Globus pallidus (tissue), 1 donor: ENCODE measurements at places on chromosomes 5 and 9.
A peak's percentile ranks its signal among the peaks of the same experiment; 100 is the strongest.

DNA sequence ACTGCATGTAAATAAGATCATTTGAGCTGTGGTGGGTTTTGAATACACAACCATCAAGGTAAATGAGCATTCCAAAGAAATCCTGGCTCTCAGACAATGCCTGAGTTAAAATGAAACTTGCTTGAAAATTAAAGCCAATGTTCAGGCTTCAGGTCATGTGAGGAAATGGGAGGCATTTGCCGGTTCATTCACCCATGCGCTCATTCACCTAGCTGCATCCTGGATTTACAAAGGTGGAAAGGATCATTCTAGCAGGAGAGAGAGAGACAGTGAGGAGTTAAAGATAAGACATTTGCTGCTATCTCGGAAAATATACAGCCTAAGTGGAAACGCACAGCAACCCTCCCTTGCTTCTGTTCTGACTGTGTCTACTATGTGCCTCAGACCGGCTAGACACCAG, 143.8 kb upstream of the KLF4 start:
- DNase-seq = no peak

DNA sequence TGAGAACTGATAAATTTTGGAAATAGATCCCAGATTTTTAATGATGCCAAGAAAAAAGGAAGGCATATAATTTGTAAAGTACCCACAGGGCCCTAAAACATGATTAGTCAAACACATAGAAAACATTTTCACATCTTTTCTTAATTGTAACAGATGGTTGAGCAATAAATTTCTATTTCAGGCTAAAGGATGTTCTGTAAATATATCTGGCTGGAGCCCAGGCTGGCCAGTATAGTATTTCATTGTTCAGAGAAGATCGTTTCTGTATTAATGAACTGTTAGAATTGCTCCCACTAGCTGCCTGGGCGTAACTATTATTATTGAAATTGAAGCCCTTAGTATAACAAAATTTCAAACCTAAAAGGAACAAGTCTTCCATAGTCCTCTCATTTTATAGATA, 105.3 kb upstream of the SMC2 start:
- no peak for DNase-seq

- DNase-seq = no peak
Measured at GRCh38 chr9:130663977-130664250, 480 bp upstream of the PRDM12 start.

- DNase-seq = no peak
Measured at GRCh38 chr9:16309469-16310271, 560.8 kb downstream of the BNC2 start.

DNA sequence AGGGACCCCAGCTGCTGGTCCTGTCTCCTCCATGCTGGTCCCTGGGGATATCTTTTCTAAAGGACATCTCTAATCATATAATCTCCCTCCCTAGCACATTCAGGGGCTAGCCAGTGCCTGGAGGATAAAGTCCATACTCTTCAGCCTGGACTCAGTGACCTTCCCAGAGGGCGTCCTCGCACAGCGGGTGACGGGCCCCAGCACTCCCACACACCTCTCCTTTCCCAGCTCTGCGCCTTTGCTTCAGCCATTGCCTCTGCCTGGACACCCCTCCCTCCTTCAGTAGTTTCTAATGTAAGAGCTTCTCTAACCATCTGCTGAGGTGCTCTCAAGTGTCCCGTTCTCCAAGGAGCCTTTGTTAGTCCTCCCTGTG, 15.2 kb upstream of the TNIP1 start:
- no peak for DNase-seq

- no peak for DNase-seq
Measured at GRCh38 chr9:14056316-14056861, 257.6 kb downstream of the NFIB start.

GRCh38 chr9:115189686-115190085, 71.7 kb upstream of the TNC start:
- DNase-seq = no peak

DNA sequence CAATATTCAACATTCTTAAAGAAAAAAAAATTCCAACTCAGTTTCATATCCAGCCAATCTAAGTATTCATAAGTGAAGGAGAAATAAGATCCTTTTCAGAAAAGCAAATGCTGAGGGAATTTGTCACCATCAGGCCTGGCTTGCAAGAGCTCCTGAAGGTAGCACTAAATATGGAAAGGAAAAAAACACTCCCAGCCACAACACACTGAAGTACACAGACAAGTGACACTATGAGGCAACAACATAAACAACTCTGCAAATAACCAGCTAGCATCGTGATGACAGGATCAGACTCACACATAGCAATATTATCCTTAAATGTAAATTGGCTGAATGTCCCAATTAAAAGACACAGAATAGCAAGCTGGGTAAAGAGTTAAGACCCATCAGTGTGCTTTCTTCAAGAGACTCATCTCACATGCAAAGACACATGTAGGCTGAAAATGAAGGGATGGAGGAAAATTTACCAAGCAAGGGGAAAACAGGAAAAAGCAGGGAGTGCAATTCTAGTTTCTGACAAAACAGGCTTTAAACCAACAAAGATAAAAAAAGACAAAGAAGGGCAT, 33.1 kb downstream of the ANKRD33B start:
- no peak for DNase-seq

DNA sequence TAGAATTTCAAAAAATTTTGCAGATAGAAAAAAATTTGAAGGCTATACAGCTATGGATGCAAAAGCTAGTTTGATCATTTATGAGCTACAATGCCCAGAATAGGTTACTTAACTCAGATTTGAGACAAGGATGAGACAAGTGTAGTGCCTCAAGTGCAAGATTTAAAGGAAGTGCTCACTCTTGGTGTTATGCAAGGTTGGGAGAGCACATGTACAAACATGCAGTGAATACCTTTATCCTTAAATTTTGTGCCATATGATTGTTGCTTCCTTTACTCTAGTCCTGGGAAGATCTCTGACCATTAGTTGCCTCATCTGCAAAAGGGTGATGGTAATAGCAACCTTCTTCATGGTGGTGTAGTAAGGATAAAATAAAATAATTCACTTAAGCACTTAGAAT, 31.7 kb upstream of the PPP2R2B start:
- DNase-seq = no peak

DNA sequence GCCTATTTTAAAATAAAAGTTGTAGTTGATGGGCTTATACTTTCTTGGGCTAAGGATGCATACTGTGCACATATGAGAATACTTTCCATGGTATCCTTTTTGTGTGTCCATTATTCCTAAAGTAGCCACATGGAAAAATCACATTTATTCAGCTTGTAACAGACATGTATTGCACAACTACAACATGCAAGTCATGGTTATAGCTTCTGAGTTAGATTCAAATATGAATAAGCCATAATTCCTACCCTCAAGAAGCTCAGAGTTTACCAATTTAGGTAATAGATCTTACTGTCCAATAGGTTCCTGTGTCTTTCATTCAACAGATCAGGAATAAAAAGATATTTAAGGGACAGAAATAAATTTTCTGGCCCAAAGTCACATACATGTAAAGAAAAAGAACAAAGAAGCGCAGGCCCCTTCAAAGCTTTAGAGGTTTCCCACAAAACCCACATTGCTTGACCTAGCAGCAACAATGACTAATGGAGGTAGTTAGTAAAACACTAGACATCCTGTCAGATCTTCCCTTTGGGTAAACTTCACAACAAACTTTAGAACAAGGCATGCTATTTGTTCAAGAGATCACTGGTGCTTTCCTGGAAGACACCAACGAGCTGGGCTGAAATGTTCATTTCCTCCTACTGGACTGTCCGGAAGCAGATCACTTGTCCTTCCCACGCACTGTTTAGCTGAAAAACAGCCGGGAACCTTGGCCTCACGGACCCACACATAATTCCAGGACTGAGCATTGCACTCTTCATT, 78.4 kb upstream of the ITGA1 start:
- DNase-seq = no peak

GRCh38 chr5:161546095-161546469, 443 bp downstream of the GABRB2 start:
- DNase-seq = peak; percentile 10

DNA sequence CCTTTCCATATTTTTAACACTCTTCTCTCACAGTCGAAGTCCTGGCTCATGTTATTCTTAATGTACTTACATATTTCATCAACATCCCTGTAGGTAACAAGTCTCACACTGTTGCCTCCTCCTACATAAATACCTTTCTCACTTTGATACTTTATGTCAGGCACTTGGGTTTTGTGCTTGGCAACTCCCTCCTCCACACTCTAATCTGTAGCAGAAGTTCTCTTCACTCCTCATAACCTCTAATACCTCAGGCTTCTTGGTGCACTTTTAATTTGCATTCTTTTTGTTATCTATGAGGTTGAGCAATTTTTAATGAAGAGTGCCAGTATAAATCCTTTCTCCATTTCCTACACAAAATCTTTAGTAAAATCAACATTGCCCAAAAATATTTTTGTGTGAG, 24.1 kb upstream of the ARRDC3 start:
- DNase-seq = no peak

DNA sequence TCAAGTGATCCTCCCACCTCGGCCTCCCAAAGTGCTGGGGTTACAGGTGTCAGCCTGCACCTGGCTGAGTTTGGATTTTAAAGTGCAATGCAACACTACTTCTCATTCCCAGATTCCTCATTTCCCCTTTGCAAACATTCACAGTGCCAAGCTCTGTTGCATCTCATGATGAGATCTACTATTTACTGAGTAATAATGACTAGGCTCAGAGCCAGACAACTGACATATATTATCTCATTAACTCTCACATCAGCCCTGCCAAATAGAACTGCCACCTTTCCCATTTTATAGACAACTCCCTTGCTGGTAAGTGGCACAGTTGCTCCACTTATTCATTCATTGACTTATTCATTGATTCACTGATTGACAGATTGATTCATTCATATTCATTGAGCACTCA, 7.0 kb downstream of the PDE6A start:
- DNase-seq = no peak

DNA sequence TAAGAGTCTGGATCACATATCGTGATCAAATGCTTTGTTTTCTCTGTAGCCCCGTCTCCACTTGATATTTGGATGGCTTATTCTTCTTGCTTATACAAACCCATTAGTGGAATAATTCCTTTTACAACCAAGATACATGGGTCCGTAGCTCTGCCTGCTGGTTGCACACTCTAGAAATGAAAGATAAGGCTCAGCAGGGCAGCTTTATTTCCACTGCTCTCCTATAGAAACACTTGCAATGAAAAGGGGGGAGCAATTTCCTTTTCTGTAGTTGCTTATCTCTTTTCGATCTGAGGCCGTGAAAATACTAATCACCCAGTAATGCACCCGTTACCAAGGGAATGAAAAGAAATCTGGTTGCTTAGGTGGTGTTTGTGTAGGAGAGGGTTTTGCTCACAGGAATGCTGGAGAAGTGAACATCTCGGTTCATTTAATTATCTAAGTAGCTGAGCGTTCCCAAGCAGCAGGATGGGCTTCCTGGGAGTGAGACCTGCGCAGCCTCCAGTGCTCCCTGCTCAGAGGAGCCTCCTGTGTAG, 131.7 kb downstream of the ADAMTS16 start:
- no peak for DNase-seq

DNA sequence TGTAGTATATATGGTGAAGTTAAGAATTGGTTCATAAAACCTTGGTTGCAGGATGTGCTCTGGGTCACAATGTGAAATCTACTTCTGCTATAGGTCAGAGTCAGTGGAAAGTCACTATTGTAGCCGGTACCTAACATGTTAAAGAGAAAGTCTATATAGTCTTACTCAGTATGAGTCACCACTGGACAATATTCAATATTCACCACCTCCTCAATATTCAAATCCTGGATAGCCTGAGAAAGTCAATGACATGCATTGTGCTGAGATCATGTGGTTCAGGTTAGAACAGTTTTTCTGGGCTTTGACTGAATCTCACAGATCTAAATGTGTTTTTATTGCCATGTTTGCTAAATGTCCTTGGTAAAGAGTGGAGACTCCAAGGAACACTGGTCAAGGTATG, 108.8 kb downstream of the HMHB1 start:
- no peak for DNase-seq

DNA sequence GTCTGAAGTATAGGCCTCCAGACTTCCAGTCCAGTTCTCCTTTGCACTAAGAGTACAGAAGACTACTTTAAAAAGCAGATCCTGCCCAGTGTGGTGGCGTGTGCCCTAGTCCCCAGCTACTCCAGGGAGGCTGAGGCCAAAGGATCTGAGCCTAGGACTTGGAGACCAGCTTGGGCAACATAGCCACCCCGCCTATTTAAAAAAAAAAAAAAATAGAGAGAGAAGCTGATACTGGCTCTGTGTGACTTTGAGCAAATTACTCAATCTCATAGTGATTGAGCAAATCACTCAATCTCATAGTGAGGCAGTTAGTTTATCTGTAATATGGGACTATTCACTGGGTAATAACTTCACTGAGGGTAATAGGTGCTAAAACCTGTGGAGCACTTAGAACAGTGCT, 43.6 kb upstream of the KDM4C start:
- DNase-seq = no peak

DNA sequence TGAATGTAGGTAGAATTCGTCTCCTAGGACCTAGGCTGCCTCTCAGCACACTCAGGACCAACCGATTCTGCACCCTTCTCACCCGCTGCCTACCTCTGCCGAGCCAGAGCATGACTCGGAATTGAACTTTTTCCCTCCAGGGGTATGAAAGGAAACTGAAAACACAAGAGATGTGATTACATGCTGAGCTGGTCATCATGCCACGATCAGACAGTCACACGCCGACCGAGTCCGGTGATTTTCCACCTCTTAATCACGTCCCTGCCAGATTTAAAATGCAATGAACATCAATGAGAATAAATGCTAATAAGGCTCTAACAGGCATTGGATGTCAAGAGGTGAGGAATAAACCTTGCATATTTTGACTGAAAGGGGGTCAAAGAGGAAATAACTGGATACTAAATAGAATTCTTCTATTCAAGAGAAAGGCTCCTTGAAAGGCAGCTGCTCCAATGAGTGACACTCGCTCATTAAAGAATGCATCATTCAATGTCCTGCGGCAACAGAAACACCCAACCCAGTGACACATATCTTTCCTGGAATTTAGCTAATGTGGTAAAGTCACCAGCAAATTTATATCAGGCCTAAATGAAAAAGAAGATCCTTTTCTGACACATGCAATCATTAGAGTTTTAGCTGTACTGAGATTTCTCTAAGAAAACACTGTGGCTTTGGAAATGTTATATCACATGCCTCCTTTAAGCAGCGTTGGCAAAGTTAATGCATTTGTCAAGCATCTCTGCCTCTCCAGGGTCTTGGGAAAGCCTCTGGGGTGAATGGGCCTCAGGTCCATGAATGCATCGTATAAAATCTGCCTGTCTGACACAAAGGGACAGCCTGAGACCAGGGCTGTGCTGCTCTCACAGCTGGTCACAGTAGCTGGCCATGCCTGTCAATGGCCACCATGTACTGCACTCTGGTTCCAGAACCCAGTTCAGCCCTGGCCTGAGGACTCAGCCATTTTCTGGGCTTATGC, 128.7 kb downstream of the SPOCK1 start:
- DNase-seq = no peak

GRCh38 chr5:87258507-87258906, 9.2 kb upstream of the RASA1 start:
- DNase-seq = no peak

DNA sequence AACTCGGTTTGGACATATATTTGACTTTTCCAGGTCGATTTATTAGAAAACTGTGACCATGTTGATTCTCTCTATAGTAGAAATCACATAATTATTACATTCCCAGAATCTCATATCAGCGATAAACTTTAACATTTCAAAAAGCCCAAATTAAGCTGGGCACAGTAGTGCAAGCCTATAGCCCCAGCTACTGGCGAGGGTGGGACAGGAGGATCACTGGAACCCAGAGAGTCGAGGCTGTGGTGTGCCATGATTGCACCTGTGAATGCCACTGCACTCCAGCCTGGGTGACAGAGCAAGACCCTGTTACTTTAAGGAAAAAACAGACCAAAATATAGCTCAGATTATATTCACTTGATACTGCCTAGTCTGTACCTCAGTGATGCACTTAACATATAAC, 128.9 kb downstream of the CPLANE1 start:
- no peak for DNase-seq

GRCh38 chr5:157283434-157283833, 17.5 kb downstream of the CYFIP2 start:
- DNase-seq = no peak
